Muscle of leg (tissue), 16 donors: ENCODE measurements at places on chromosomes 13 and 19. TPM values are rescaled to one million over a fixed set of nuclear protein-coding genes. Genes with fewer than 3 reads are reported as not detected.

Gene HIPK4
- polyA plus RNA-seq: 1.9 TPM

Gene TGFBR3L
- 0.09 TPM for polyA plus RNA-seq

Gene ZNF681
- 1.7 TPM for polyA plus RNA-seq

Gene ICAM5
- polyA plus RNA-seq: not detected

Gene ISYNA1
- polyA plus RNA-seq: 138 TPM

Gene CYP2A6
- polyA plus RNA-seq: not detected

- H3K4me1 ChIP-seq: peaks cover 33% of the 10 kb centered on the region
- H3K4me3 ChIP-seq: peak overlapping the region; percentile 10
- peaks cover 22% of the 10 kb centered on the region for H3K27me3 ChIP-seq
- peaks cover 9% of the 10 kb centered on the region for H3K36me3 ChIP-seq
- DNase-seq: peak; percentile 89
These were observed 5.0 kb downstream of the CLEC11A start for GRCh38 chr19:50728084-50728737.

- no peaks in the 10 kb centered on the region for H3K36me3 ChIP-seq
- peaks cover 12% of the 10 kb centered on the region for H3K4me1 ChIP-seq
- H3K27ac ChIP-seq: no peak overlapping the region
- peaks cover 2% of the 10 kb centered on the region for H3K27me3 ChIP-seq
These were observed 11.0 kb downstream of the TMEM272 start for GRCh38 chr13:51833980-51834379.

DNA sequence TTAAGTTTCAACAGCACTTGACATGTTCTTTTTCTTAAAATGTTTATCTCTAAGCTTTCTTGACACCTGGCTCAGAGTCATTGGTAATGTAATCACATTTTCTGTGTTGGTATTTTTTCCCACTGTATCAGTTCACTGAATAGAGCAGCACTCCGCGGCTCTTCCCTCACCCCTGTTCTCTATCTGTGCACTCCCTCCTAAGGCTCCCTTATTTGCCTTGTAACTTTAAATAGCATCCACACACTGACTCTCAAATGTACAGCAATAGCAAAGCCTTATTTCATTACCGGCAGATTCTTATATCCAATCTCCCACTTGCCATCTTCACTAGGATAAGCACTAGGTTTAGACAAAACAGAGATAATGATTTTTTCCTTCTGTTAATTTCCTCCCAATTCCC, 935.5 kb upstream of the SLC10A2 start:
- H3K4me1 ChIP-seq: peaks cover 4% of the 10 kb centered on the region
- H3K36me3 ChIP-seq: no peaks in the 10 kb centered on the region
- H3K4me3 ChIP-seq: no peak overlapping the region
- no peak for DNase-seq
- no peaks in the 10 kb centered on the region for H3K27me3 ChIP-seq

DNA sequence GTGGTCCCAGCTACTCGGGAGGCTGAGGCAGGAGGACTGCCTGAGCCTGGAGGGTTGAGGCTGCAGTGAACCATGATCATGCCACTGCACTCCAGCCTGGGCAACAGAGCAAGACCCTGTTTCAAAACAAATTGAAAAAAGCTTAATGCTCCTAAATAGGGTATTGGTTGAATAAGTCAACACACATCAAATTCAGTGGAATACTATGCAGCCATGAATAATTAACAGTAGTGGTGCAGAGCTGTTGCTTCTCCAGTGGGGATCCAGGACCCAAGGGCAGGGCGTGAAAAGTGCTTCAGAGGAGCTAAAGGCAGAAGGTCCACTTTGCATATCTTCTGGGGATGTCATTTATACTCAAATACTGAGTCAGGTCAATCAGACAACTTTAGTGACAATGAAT, 18.2 kb downstream of the SIGLEC8 start:
- no peak overlapping the region for H3K4me3 ChIP-seq
- no peak for DNase-seq
- no peak overlapping the region for H3K27ac ChIP-seq
- H3K36me3 ChIP-seq: no peaks in the 10 kb centered on the region
- no peaks in the 10 kb centered on the region for H3K4me1 ChIP-seq

GRCh38 chr19:3142292-3142670, 6.4 kb downstream of the GNA15 start:
- no peaks in the 10 kb centered on the region for H3K36me3 ChIP-seq
- peak overlapping the region; percentile 75 for H3K27ac ChIP-seq
- peaks cover 11% of the 10 kb centered on the region for H3K4me1 ChIP-seq
- DNase-seq: peak; percentile 52
- H3K27me3 ChIP-seq: no peaks in the 10 kb centered on the region
- H3K4me3 ChIP-seq: no peak overlapping the region

DNA sequence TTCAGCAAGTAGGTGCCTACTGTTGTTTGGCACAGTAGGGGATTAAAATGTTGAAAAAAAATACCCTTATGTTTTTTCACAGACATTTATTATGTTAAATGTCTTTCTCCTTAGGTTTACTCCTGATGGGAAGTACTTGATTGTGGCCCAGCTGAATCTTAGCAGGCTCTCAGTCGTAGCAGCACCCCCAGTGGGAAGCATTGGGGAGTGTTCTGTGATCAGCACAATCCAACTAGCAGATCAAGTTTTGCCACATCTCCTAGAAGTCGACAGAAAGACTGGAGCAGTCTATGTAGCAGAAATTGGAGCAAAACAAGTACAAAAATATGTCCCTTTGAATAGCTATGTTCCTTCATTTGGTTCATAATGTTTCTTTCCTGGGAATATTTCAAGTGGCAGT, 9.3 kb downstream of the NHLRC3 start:
- H3K27ac ChIP-seq: no peak overlapping the region
- no peaks in the 10 kb centered on the region for H3K4me1 ChIP-seq
- H3K27me3 ChIP-seq: no peaks in the 10 kb centered on the region
- peaks cover 10% of the 10 kb centered on the region for H3K36me3 ChIP-seq
- no peak overlapping the region for H3K4me3 ChIP-seq

- peak; percentile 55 for DNase-seq
- no peak overlapping the region for H3K4me3 ChIP-seq
- H3K4me1 ChIP-seq: no peaks in the 10 kb centered on the region
- H3K36me3 ChIP-seq: no peaks in the 10 kb centered on the region
- no peaks in the 10 kb centered on the region for H3K27me3 ChIP-seq
- H3K27ac ChIP-seq: no peak overlapping the region
These were observed 32.6 kb upstream of the MTIF3 start for GRCh38 chr13:27482983-27483382.

DNA sequence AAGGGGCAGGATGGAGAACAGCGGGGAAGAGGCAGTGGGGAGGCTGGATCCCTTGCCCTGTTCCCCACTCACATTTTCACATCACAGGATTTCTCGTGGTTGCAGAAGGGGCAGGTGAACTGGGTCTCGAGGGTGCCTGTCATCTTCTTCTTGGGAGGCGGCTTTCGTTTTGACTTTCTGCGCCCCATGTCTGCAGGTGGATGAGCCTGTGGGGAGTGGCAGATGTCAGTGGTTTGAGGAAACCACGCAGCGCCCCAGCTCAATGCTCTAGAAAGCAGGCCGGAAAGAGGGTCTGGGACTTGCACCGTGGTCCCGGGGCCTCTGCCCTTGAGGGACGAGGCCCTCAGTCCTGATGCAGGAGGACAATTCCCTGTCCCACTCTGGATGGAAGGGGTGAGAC, 4.9 kb downstream of the ELOF1 start:
- no peak overlapping the region for H3K4me3 ChIP-seq
- H3K36me3 ChIP-seq: peaks cover 37% of the 10 kb centered on the region
- no peaks in the 10 kb centered on the region for H3K27me3 ChIP-seq
- no peak for DNase-seq
- peaks cover 10% of the 10 kb centered on the region for H3K4me1 ChIP-seq

DNA sequence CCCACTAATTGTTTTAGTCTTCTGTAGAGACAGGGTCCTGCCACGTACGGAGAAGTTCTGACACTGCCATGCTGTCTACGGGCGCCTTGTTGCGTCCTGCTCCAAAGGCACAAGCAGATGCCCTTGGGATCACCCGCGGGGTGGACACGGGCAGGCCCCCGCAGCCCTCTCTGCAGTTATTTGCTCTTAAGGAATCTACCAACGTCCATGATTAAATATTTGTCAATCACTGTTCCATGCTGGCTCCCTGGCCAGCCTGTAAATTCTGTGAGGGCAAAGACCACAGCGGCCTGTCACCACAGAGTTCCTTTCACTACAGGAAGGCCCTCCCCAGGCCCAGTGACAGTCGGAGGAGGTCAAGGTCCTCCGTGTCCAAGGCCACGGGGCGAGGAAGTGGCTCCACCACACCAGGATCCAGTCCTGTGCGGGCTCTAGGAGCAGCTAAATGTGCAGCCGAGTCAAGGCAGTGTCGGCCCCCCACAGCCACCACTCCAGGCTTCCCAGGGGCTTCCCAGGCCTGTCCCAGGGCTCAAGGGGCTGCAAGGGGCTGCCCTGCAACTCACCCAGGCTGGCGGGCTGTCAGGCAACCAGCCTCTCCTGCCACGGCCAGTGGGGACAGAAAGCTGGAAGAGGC, 2.1 kb downstream of the RNF126 start:
- DNase-seq: no peak
- no peaks in the 10 kb centered on the region for H3K27me3 ChIP-seq
- peak overlapping the region; percentile 73 for H3K4me3 ChIP-seq
- H3K4me1 ChIP-seq: peaks cover 63% of the 10 kb centered on the region

- no peak overlapping the region for H3K27ac ChIP-seq
- no peak overlapping the region for H3K4me3 ChIP-seq
- no peaks in the 10 kb centered on the region for H3K27me3 ChIP-seq
- DNase-seq: no peak
- no peaks in the 10 kb centered on the region for H3K4me1 ChIP-seq
These were observed 19.7 kb downstream of the ZNF567 start for GRCh38 chr19:36707134-36707533.

DNA sequence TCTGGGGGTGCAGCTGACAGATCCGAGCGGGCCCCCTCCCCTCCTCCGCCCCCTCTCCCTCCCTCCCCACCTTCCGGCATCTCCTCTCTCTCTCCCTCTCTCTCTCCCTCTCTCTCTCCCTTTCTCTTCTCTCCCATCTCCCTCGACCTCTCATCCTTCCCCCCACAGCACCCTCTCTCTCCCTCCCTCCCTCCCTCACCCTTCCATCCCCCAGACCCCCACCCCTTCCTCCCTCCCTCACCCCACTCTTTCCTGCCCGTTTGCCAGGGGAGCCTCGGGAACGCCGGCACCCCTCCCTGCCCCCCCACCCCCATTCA, 666 bp downstream of the CELF5 start:
- H3K4me3 ChIP-seq: no peak overlapping the region
- H3K27ac ChIP-seq: no peak overlapping the region
- H3K27me3 ChIP-seq: peaks cover 55% of the 10 kb centered on the region

GRCh38 chr19:17406887-17407196, 1.4 kb upstream of the BST2 start:
- DNase-seq: no peak
- peak overlapping the region; percentile 89 for H3K27ac ChIP-seq
- peaks cover 23% of the 10 kb centered on the region for H3K4me1 ChIP-seq
- no peak overlapping the region for H3K4me3 ChIP-seq

DNA sequence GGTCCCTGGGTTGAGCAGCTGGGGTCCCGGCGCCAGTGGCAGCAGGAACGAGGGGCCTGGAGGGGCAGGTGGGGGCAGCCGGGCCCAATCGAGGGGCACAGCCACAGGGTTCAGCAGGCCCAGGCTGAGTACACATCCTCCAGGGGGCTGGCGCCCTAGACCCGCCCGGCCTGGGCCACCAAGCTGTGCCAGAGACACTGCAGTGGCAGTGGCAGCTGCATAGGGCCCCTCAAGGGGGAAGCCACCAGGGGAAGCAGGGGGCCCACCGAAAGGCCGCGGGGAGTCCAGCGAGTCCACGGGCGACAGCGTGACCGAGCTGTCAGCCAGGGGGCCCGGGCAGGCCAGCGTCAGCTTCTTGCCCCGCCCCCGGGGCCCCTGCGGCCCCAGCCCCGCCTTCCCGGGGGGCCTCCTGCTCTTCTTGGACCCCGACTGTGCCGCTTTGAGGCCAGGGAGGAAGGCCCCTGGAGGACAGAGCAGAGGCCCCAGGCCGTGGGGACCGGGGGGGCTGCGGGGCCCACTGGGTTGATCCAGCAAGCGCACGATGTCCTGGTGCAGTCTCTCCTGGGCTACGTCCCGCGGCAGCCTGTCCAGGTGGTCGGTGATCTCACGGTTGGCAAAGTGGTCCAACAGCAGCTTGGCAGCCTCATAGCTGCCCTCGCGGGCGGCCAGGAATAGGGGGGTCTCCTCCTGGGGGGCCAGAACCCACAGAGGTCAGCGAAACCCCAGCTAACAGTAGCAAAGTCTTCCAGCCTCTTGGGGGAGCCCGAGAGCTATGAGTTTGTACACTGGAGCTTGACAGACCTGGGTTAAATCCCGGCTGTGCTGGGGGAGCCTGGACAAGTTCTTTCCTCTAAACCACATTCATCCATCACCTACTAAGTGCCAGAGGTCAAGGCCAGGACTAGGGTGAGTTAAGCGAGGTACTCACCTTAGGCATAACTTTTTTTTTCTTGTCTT, 39.5 kb downstream of the NOTCH3 start:
- DNase-seq: no peak
- peaks cover 65% of the 10 kb centered on the region for H3K36me3 ChIP-seq
- H3K4me3 ChIP-seq: no peak overlapping the region
- no peak overlapping the region for H3K27ac ChIP-seq
- no peaks in the 10 kb centered on the region for H3K27me3 ChIP-seq
- no peaks in the 10 kb centered on the region for H3K4me1 ChIP-seq

GRCh38 chr19:53908935-53909415, at the start of gene CACNG7:
Gene CACNG7 (plus strand): TSS chr19:53909278. CDS start chr19:53912832, 3,554 bp downstream.
- H3K27ac ChIP-seq: no peak within 1 kb of the TSS
- no peak within 1 kb of the TSS for H3K4me3 ChIP-seq
- no peaks in the 10 kb centered on the region for H3K36me3 ChIP-seq
- DNase-seq: no peak
- H3K27me3 ChIP-seq: peaks cover 73% of the 10 kb centered on the region

GRCh38 chr19:35142606-35143230, 337 bp upstream of the FXYD7 start:
- H3K27me3 ChIP-seq: peaks cover 29% of the 10 kb centered on the region
- peaks cover 5% of the 10 kb centered on the region for H3K36me3 ChIP-seq
- H3K4me3 ChIP-seq: no peak overlapping the region
- H3K27ac ChIP-seq: no peak overlapping the region

DNA sequence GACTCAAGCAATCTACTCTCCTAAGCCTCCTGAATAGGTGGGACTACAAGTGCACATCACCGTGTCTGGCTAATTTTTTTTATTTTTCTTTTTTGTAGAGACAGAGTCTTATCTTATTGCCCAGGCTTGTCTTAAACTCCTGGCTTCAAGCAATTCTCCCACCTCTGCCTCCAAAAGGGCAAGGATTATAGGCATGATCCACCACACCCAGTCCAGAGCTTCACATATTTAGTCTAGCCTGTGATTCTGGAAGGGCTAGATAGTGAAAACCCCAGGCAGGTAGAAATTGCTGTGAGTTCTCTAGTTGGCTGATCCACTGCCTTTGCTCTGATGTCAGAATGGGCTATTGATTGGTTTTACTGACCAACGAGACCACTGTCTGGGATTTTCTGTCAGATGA, 854.6 kb upstream of the MIR17HG start:
- no peak for DNase-seq
- no peaks in the 10 kb centered on the region for H3K27me3 ChIP-seq
- H3K4me3 ChIP-seq: no peak overlapping the region
- no peaks in the 10 kb centered on the region for H3K4me1 ChIP-seq

GRCh38 chr19:38070573-38070972, 153.4 kb downstream of the DPF1 start:
- H3K4me1 ChIP-seq: peaks cover 6% of the 10 kb centered on the region
- H3K36me3 ChIP-seq: no peaks in the 10 kb centered on the region
- DNase-seq: no peak
- H3K27ac ChIP-seq: no peak overlapping the region
- no peaks in the 10 kb centered on the region for H3K27me3 ChIP-seq

GRCh38 chr19:46571495-46571894, 29.6 kb upstream of the CALM3 start:
- no peak overlapping the region for H3K4me3 ChIP-seq
- no peak for DNase-seq
- H3K36me3 ChIP-seq: no peaks in the 10 kb centered on the region

GRCh38 chr19:48963371-48964204, 1.5 kb upstream of the FTL start:
- H3K4me3 ChIP-seq: peak overlapping the region; percentile 29
- H3K27ac ChIP-seq: peak overlapping the region; percentile 91
- peak; percentile 86 for DNase-seq
- H3K4me1 ChIP-seq: peaks cover 33% of the 10 kb centered on the region
- peaks cover 24% of the 10 kb centered on the region for H3K36me3 ChIP-seq
